Endothelial cell (in vitro differentiated cells): ENCODE measurements at places on chromosomes 11 and 22. TPM values are rescaled to one million over a fixed set of nuclear protein-coding genes. Genes with fewer than 3 reads are reported as not detected.

- DNase-seq = no peak
Observed at GRCh38 chr22:42939451-42939881, 75.5 kb downstream of the PACSIN2 start.

GRCh38 chr11:57467508-57468157, 7.3 kb downstream of the RTN4RL2 start:
- no peak for DNase-seq

DNA sequence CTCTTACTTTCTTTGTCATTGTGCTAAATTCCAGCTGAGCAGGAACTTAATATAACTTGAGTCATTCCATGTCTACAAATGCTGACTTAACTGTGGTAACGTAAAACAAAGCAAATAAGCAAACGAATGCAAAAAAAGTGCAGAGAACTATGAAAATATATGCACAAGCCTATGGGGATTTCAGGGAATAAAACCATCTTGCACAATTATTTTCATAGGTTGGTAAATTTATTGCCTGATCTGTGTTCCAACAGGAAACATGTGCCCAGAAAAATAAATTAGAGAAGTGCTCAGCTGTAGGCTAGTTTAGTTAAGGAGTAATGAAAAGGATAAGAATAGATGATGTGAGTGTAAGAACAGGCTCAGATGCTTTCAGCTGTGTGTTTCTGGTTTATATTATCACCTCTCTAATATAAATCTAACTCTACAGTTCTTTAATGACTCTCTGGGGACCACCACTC, 1169.3 kb downstream of the LRRC4C start:
- DNase-seq = no peak

DNA sequence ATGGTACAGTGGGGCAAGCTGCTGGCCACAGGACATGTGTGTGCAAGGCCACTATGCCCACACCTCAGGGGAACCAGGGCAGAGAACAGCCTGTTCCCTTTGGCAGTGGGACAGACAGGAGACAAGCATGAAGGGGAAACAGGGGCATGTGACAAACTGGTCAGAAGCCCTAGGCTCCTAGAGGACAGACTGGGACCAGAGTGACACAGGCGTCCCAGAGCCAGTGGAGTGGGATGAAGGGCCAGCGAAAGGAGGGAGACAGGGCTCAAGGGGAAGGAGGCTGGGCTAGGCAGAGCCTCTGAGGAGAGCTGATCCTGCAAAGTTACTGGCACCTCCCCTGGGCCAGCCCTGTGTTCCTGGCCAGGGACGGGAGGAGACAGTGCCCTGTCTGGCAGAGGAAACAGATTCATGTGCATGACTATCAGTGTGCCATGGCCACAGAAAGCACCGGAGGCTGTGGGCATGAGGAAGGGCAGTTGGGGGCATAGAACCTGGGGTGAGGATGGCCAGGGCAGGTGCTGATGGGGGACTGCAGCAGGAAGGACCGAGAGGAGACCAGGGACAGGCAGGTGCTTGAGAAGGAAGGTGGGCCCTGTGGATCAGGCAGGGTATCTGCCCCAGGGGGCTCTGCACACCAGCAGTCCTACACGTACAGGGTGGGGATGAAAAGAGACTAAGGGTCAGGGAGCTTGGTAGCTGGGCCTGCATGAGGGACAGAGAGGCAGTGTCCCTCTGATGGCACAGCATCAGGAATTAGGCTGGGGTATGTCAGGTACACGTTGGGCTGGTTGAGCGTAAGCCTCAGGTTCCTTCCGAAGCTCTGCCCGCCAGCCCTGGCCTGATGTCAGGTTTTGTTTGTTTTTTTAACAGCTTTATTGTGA, 9.8 kb downstream of the DERL3 start:
- no peak for DNase-seq

GRCh38 chr11:116219171-116219635, 553.6 kb downstream of the BUD13 start:
- DNase-seq = no peak

- DNase-seq = no peak
Observed at GRCh38 chr11:12103411-12104225, 6.8 kb upstream of the MICAL2 start.

DNA sequence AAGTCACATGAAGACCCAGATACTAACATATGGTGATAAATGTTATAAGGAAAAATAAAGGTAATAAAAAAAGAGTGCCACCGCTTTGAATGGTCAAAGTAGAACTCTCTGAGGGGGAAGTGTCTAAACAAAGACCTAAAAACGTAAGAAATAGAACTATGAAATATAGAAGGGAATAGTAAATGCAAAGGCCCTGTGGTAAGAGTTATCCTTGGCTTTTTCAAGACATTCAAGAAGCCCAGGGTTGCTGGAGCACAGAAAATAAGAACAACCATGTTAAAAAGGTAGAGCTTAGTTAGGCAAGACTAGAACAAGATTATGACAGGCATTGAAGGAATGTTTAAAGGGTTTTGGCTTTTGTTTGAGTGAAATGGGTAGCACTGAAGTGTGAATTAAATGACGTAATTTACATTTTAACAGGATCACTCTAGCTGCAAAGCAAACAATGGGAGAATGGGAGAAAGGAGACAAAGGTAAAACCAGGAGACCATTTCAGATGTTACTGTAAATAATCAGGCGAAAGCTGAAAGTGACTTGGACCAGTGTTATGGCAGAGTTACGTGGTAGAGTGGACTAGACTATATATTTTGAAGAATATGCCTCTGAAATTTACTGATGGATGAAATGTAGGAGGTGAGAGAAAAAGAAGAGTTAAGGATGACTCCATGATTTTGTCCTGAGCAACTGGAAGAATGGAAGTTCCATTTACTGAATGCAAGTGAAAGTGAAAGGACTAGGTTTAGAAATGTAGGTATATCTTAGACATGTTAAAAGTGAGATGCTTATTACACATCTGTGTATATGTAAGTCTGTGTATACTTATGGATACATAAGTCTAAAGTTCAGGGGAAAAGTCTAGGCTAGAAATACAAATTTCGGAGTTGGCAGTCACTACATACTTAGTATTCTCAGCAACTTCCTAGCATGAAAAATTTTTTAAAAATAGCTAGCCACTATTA, 28.5 kb downstream of the BTBD10 start:
- DNase-seq = no peak

- peak; percentile 92 for DNase-seq
Observed at GRCh38 chr11:66421492-66422205, 814 bp downstream of the NPAS4 start.

GRCh38 chr11:73525611-73526010, 72.3 kb downstream of the FAM168A start:
- DNase-seq = no peak

DNA sequence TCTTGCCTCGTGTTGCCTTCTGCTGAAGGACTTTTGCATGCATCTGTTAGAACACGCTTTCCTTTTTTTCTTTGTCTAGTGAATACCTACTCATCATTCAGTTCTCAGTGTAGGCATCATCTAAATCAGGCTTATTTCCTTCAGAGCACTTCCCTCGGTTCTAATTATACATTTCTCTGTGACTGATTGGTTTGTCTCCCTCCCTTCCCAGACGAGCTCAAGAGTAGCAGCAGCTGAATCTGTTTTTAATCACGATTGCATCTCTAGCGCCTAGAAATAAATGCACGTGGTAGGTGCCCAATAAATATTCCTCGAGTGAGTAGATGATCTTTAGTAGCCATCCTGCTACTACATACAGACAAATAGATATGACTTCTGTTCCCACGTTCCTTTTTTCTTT, 6.3 kb downstream of the CEP164 start:
- DNase-seq = no peak

DNA sequence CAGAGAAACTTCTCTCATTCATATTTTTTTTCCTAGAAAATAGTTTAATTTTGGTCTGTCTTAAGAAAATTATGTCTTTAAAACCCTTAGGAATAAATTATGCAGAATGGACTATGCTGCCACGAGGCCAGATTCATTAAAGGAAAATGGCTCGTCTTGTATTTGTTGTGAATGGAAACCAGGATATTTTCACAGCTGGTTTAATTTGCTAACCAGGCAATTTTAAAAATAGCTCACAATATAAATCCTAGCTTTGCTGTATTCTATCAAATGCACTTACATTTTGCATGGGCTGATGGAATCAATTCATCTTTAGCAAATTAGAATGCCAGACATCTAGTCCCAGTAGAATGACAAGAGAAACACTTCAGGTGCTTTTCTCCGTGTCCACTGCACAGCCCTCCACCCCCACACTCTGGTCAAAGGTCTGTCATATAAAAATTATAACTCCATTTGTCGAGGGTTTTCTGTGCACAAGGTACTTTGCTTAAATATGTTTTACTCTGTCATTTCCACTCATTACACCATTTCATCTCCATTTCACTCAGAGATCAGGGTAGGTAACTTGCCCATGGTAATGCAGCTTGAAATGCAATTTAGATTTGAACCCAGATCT, 20.3 kb upstream of the TNRC6B start:
- DNase-seq = no peak

DNA sequence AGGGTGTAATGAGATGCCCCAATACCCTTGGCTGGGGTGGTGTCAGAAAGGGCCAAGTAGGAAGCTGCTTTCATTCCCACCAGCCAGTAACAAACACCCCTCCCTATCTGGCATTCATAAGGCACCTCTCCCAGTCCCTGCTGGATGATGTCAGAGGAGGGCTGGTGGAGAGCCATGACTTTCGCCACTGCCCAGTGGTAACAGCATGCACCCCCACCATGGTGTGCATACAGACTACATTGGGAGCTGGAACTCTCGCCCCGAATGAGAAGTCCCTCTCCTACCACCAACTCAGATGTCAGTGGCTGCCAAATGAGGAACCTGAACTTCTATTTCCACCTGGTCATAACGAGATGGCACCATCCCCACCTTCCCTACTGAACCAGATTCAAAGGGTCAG, 73.3 kb downstream of the SGSM3 start:
- no peak for DNase-seq

DNA sequence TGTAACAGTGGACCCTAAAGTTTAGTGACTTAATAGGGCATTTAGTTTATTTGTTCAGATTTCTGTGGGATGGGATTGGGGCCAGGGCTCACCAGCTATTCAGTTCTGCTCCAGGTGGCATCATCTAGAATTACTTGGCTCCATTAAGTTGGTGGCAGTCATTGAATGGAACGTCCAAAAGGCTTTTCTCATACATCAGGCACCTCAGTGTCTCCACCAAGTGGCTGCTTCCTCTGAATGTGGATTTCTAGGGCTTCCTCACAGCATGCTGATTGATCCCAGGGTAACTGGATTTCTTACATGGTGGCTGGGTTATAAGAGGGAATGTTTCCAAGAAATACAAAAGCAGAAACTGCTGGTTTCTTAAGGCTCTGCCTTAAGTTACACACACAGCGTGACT, 34.7 kb downstream of the USP47 start:
- peak; percentile 27 for DNase-seq

IGLL1 gene
- not detected for total RNA-seq

PDE2A gene
- total RNA-seq = 65.9 TPM

SYT7 gene
- total RNA-seq = 9.7 TPM

HBB gene
- total RNA-seq = not detected
